ENCODE measurements at places on chromosomes 6 and 20. TPM values are rescaled to one million over a fixed set of nuclear protein-coding genes. Genes with fewer than 3 reads are reported as not detected.

CD93 gene
- total RNA-seq, result 1.0 TPM

MAP7 gene
- total RNA-seq, result 2.0 TPM

WFDC10B gene
- total RNA-seq, result not detected

OTOR gene
- total RNA-seq, result not detected

EFCAB8 gene
- not detected for total RNA-seq

MOG gene
- total RNA-seq, result not detected

CCHCR1 gene
- total RNA-seq, result 20.2 TPM

RAET1E gene
- total RNA-seq, result 2.2 TPM

POPDC3 gene
- 22.5 TPM for total RNA-seq

NFATC2 gene
- under 0.01 TPM for total RNA-seq

PPP1R3G gene
- 3.3 TPM for total RNA-seq

R3HDML gene
- total RNA-seq, result not detected

COL9A3 gene
- 0.15 TPM for total RNA-seq

HLA-DQA1 gene
- total RNA-seq, result not detected

SYNDIG1 gene
- 0.17 TPM for total RNA-seq

IL17A gene
- not detected for total RNA-seq

CNKSR3 gene
- total RNA-seq, result 10.8 TPM

EYS gene
- total RNA-seq, result 0.50 TPM

TMEM200A gene
- total RNA-seq, result 44.5 TPM

LYRM2 gene
- total RNA-seq, result 30.3 TPM

RNF217 gene
- total RNA-seq, result 14.0 TPM

BIRC7 gene
- total RNA-seq, result not detected

OOEP gene
- total RNA-seq, result not detected

CALHM4 gene
- total RNA-seq, result not detected

ABCF1 gene
- 58.2 TPM for total RNA-seq

CCDC170 gene
- total RNA-seq, result 0.44 TPM

PAK5 gene
- under 0.01 TPM for total RNA-seq

LTB gene
- total RNA-seq, result not detected

SAPCD1 gene
- 1.9 TPM for total RNA-seq

SH3BGRL2 gene
- 3.1 TPM for total RNA-seq

TP53INP2 gene
- total RNA-seq, result 4.5 TPM

ELOVL2 gene
- total RNA-seq, result under 0.01 TPM

EPPIN gene
- not detected for total RNA-seq

PRR18 gene
- not detected for total RNA-seq

RSPH4A gene
- total RNA-seq, result 0.17 TPM

PMEPA1 gene
- 0.33 TPM for total RNA-seq

PLA2G7 gene
- total RNA-seq, result not detected

EGFL8 gene
- 0.66 TPM for total RNA-seq

MYB gene
- total RNA-seq, result 0.29 TPM

TMC2 gene
- not detected for total RNA-seq

RPS6KA2 gene
- total RNA-seq, result 60.4 TPM

MYCT1 gene
- total RNA-seq, result 0.44 TPM

MROH8 gene
- total RNA-seq, result 3.6 TPM

SIRPB2 gene
- total RNA-seq, result not detected

TOX2 gene
- 3.5 TPM for total RNA-seq

F13A1 gene
- total RNA-seq, result not detected

LY6G5B gene
- total RNA-seq, result 3.8 TPM

BNIP5 gene
- not detected for total RNA-seq

BTN1A1 gene
- not detected for total RNA-seq

Measured in smooth muscle cell of trachea (primary cell).